ENCODE measurements at places on chromosomes 16 and 17. TPM values are rescaled to one million over a fixed set of nuclear protein-coding genes. Genes with fewer than 3 reads are reported as not detected.
A peak's percentile ranks its signal among the peaks of the same experiment; 100 is the strongest.

- H3K4me3 ChIP-seq = no peak overlapping the region
- peaks cover 31% of the 10 kb centered on the region for H3K36me3 ChIP-seq
- H3K27ac ChIP-seq = no peak overlapping the region
Measured at GRCh38 chr17:76091526-76092286, 11.9 kb downstream of the EXOC7 start.

DNA sequence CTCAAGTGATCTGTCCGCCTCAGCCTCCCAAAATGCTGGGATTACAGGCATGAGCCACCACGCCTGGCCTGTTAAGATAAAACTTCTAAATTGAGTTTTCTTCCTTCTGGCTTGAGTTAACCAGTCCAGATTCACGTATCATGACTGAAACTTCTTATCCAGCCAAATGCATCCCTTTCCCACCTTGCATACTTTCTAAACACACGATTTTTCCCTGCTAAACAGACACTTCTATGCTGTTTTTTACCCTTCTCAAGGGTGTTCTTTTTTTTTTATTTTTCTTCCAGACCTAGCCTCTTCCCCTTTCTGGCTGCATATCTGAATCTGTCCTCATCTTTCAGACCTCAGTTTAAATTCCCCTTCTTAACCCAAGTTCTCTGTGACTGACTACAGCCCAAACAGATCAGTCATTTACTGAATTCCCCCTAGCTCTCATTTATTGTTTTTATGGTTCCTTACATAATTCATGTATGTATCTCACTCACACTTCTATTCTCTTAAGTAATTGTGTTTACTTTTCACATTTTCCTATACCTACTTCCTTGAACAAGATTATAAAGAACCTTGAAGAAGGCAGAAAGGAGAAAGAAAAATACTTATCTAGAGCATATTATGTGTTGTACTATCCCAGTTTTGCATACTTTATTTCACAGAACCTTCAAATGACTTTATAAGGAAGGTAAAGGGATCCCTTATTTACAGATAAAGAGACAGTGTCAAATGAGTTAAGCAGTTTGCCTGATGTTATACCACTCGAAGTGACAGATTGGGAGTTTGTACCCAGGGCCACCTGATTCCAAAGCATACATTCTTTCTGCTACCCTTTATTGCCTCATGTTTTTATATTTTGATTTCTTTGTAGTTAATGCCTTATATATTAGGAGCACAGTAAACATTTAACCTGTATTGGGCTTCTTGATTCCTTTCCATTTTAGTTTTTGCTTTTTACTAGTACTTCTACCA is 5.2 kb downstream of the EVI2B start:
- no peak overlapping the region for H3K4me3 ChIP-seq
- H3K36me3 ChIP-seq = peaks cover 17% of the 10 kb centered on the region
- DNase-seq = no peak
- H3K27me3 ChIP-seq = no peaks in the 10 kb centered on the region
- peaks cover 13% of the 10 kb centered on the region for H3K4me1 ChIP-seq
- H3K27ac ChIP-seq = peak overlapping the region; percentile 17

DNA sequence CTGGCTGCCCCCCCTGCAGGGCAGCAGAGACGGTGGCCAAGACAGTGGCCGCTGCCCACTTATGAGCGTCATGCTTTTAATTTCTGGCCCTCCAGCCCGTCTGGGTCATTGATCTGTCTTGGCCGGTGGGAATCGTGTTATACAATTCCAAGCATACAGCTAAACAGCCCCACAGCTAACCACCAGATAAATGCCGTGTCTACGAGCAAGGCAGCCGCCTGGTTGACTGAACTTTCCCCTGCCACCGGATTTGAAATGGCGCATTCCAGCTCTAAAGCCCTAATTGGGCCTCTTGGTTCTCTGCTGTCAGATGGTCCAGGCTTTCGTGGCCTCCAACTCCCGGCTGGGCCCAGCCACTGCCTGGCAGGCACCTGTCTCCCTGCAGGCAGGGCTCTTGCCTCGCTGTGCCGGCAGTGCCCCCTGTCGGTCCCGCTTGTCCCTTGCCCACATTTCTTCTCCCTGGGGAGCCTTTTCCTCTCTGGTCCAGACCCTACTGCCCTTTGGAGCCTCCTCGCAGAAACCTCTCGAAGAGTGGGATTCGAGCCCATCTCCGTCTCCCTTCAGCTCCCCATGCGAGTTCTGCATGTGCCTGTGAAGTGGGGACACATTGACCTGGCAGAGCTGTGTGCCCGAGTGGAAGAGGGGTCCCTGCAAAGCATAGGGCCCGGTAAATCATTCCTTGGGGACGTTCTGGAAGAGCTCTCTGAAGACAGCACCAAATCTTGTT is 1.8 kb upstream of the RBFOX3 start:
- no peak overlapping the region for H3K4me3 ChIP-seq
- peaks cover 3% of the 10 kb centered on the region for H3K4me1 ChIP-seq
- H3K27ac ChIP-seq = no peak overlapping the region
- peak; percentile 44 for DNase-seq

Gene MT1E
- not detected for total RNA-seq

GRCh38 chr16:17448640-17449638 is 21.8 kb downstream of the XYLT1 start:
- no peak overlapping the region for H3K4me3 ChIP-seq
- DNase-seq = no peak
- H3K4me1 ChIP-seq = peaks cover 8% of the 10 kb centered on the region
- no peak overlapping the region for H3K27ac ChIP-seq
- peaks cover under 1% of the 10 kb centered on the region for H3K36me3 ChIP-seq

- no peaks in the 10 kb centered on the region for H3K36me3 ChIP-seq
- DNase-seq = peak; percentile 52
- H3K27ac ChIP-seq = no peak overlapping the region
- H3K4me1 ChIP-seq = peaks cover 24% of the 10 kb centered on the region
Measured at GRCh38 chr17:36629252-36629847, 28.0 kb downstream of the MRM1 start.

DNA sequence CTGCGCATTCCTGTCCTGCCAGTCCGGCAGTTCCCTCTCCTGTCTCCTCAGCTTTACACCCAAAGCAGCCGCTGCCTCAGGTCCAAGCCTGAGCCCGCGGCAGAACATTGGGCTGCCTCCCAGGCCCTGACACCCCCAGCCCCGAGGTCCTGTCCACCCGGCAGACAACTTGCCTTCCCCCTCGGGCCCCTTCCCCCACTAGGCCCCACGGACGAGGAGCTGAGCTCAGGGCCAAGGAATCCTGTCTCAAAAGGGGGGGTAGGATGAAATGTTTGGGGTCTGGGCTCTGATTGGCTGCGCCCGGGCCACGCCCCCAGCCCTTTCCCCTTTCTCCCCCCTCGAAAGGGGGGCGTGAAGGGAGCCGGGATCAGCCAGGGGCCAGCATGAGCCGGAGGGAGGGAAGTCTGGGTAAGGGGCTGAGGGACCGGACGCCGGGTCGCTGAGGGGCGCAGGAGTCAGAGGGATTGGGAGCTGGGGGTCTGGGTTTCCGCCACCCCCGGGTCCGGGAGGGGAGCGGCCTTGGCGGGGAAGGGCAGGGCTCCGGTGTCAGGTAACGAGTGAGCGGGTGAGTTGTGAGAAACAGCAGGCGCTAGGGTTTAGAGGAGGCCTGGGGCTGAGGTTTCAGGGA is at the start of gene CTF1:
CTF1 (plus strand) TSS at position 354 of the 628 bp plus-strand sequence; CDS start at position 384, 30 bp downstream.
- peak; percentile 76 for DNase-seq
- no peaks in the 10 kb centered on the region for H3K27me3 ChIP-seq
- peak within 1 kb of the TSS; percentile 88 for H3K4me3 ChIP-seq
- peaks cover 2% of the 10 kb centered on the region for H3K36me3 ChIP-seq
- peaks cover 41% of the 10 kb centered on the region for H3K4me1 ChIP-seq
- H3K27ac ChIP-seq = peak within 1 kb of the TSS; percentile 100

Gene XYLT1
- total RNA-seq = 11.8 TPM

- DNase-seq = no peak
- peak overlapping the region; percentile 78 for H3K27ac ChIP-seq
- H3K36me3 ChIP-seq = no peaks in the 10 kb centered on the region
- H3K27me3 ChIP-seq = no peaks in the 10 kb centered on the region
- H3K4me1 ChIP-seq = peaks cover 52% of the 10 kb centered on the region
- H3K4me3 ChIP-seq = no peak overlapping the region
Measured at GRCh38 chr16:75064403-75065148, 52.0 kb downstream of the LDHD start.

DNA sequence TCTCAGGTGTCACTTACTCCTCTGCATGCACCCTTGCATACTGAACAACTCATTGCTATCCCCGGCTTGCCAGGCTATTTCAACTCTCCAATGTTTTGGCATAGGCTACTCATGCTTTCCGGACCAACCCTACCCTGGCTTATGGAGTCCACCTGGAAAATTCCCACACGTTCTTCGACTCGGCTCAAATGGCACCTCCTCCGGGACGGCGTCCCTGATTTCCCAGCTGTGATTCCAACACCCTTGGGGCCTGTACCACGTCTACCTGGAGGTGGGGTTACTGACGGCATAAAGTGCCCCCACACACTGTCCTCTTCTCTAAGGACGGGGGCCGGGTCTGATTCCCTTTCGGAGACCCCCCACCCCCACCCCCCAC is 498 bp downstream of the SMYD4 start:
- H3K4me1 ChIP-seq = peaks cover 23% of the 10 kb centered on the region
- H3K27me3 ChIP-seq = no peaks in the 10 kb centered on the region
- H3K27ac ChIP-seq = peak overlapping the region; percentile 55
- peak overlapping the region; percentile 86 for H3K4me3 ChIP-seq

DNA sequence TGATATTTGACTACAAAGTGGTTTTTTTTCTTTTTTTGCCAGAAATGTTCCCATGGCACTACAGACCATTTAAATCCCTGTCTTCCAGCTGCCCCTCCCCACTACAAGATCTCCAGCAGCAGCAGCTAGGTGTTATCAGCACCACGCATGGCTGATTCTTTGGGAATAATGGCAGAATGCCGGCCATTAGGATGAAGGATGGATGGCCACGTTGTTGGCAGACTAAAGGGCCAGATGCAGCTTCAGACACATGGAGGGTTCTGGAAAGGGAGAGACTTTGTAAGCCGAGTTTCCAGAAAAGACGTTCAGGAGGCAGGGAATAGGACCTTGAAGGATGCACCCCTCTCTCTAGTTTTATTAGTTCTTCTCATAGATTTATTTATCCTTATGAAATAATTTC is 10.3 kb upstream of the MED9 start:
- H3K36me3 ChIP-seq = no peaks in the 10 kb centered on the region
- DNase-seq = no peak
- H3K27me3 ChIP-seq = peaks cover 73% of the 10 kb centered on the region
- H3K4me1 ChIP-seq = no peaks in the 10 kb centered on the region
- H3K4me3 ChIP-seq = no peak overlapping the region

DNA sequence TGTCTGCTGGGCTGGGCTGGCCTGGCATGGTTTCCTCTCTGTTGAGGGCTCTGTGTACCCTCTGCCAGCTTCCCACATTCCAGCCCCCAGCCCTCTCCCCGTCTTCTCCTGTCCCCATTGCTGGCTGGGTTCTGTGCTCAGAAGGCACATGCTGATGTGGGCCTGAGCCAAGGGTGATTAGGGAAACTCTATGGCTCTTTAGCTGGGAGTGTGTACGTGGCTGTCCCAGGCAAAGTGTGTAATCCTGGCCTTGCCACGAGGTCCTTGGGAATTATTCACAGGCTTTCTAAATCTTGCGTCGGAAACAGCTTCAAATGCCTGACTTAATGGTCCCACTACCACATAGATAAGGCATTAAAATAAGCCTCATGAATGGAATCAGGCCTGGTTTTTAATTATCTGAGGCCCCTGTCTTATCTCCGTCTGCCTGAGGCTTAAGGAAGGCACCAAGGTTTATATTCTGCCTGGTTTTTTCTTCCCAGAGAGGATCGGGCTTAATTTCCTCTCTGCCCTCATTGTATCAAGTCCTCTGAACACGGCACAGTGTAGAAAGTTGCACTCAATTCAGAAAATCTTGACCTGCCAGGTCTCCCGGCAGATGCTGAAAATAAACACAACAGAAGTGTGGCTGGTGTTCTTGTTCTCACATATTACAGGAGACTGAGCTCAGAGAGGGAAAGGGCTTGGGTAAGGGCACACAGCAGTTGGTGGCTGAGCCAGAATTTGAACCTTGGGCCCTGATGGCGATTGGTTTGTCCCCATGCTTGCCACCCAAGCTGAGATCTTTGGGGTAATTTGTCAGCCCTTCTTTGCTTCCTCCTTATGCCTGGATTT is 52.9 kb upstream of the LGALS9 start:
- H3K36me3 ChIP-seq = no peaks in the 10 kb centered on the region
- peak overlapping the region; percentile 80 for H3K27ac ChIP-seq
- H3K4me1 ChIP-seq = peaks cover 43% of the 10 kb centered on the region
- no peak for DNase-seq

Gene MAPT
- total RNA-seq = 3.1 TPM

GRCh38 chr16:31696968-31697743 is 169.5 kb downstream of the AHSP start:
- H3K36me3 ChIP-seq = no peaks in the 10 kb centered on the region
- H3K27ac ChIP-seq = no peak overlapping the region
- H3K4me3 ChIP-seq = no peak overlapping the region
- peaks cover 11% of the 10 kb centered on the region for H3K27me3 ChIP-seq
- no peak for DNase-seq

GRCh38 chr17:1960545-1960912 is 64.6 kb downstream of the RTN4RL1 start:
- no peak overlapping the region for H3K27ac ChIP-seq
- H3K4me3 ChIP-seq = no peak overlapping the region
- peaks cover 9% of the 10 kb centered on the region for H3K4me1 ChIP-seq
- peaks cover 1% of the 10 kb centered on the region for H3K36me3 ChIP-seq
- no peaks in the 10 kb centered on the region for H3K27me3 ChIP-seq

Gene CYGB
- total RNA-seq = 10.1 TPM

Gene PRR29
- total RNA-seq = 1.9 TPM

Gene SCN4A
- total RNA-seq = 0.60 TPM

- H3K4me1 ChIP-seq = peaks cover 26% of the 10 kb centered on the region
- H3K27ac ChIP-seq = peak within 1 kb of the TSS; percentile 19
- H3K4me3 ChIP-seq = peak within 1 kb of the TSS; percentile 69
- DNase-seq = peak; percentile 79
- H3K36me3 ChIP-seq = no peaks in the 10 kb centered on the region
Measured at GRCh38 chr17:43546319-43547188, at the start of gene ETV4. TSS of gene ETV4 (minus strand) at chr17:43546340. CDS start at chr17:43545617, 723 bp downstream.

DNA sequence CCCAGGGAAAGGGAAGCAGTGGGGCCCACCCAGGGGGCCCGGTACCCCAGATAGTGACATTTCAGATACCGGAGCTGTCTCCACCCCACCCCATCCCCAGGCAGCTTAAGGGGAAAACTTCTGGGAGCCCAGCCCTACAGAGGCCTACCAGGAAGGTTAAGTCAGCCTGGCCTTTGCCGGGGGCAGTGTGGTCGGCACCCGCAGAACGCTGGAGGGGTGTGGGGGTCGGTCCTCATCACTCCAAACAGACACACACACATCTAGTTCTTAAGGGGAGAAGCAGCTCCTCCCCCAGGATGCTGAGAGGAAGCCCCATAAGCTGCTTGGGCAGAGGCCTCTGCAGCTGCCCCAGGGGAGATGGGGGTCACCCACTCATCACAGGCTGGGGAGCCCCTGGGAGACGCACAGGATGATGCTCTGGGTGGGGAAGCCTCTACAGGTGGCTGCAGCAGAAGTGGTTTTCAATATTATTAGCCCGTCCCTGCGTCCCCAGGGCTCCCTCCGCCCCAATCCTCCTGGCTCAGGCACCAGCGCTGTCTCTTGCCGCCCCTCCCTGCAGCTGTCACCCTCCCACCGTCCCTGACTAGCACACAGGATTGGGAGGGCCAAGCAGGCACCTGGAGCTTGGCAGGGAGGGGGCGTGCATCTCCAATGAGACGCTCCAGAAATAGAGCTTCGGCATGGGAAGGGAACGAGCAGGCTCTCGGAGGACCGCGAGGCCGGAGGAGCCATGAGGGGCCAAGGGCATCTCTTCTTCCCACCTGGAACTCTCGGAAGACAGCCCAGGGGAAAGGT is 1.4 kb upstream of the ABR start:
- no peak for DNase-seq

- peaks cover 24% of the 10 kb centered on the region for H3K36me3 ChIP-seq
- no peak overlapping the region for H3K4me3 ChIP-seq
- no peak for DNase-seq
- H3K27ac ChIP-seq = no peak overlapping the region
Measured at GRCh38 chr16:11005611-11005975, 61.2 kb downstream of the CLEC16A start.

Measured in mesothelial cell of epicardium (in vitro differentiated cells).